ENCODE measurements at places on chromosomes 2 and 18.

GRCh38 chr2:69111076-69111475, 98.1 kb downstream of the ANTXR1 start:
- DNase-seq = no peak

GRCh38 chr2:62296034-62296831, 100.3 kb downstream of the B3GNT2 start:
- no peak for DNase-seq

DNA sequence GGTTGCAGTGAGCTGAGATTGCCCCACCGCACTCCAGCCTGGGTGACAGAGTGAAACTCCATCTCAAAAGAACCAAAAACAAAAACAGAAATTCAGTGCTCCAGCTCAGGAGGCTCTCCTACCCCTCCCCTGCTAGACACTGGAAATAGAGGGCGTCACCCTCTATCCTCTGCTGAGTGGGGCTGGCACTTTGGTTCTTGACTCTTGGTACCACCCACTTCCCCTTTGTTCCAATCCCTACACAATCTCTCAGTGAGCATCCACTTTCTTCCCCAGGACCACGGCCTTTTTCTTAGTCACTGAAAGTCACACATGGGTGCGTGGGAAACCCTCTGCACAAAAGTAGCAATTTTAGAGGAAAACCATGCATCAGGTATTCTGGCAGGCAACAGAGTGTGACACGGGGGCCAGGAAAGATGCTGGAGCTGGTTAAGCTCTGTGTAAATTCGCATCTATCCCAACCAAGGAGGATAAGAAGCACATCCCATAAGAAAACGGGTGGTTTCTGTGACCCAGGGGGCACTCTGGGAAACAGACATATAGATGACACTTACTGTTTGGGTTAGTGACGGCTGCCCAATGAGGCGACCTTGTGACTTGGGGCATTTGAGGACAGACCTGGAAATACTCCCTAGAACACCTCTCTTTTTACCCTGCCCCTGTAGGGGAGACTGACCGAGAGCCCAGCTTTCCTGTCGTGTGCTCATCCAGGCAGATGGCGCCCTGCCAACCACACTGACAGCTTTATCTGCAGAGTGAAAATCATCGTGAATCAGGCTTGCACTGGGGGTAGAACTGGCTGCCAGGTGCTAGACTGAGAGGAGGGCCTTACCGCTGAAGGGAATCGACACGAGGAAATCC, 7.7 kb downstream of the HJURP start:
- no peak for DNase-seq

DNA sequence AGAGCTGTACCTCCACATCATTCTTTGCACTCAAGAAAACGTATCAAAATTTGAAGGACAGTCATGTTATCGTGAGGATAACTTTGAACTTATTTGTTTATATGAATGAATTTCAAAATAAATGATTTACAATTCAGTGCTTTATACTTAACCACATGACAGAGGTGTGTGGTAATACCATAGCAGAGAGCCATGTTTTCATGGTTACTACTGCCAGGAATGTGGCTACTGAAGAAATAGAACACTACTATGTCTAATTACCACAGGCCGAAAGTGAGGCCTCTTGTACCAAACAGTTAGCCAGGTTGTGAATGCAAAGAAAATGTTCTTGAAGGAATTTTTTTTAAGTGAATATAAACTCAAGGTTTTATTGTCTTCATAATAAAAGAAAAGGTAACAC, 49.2 kb downstream of the AAK1 start:
- DNase-seq = no peak

DNA sequence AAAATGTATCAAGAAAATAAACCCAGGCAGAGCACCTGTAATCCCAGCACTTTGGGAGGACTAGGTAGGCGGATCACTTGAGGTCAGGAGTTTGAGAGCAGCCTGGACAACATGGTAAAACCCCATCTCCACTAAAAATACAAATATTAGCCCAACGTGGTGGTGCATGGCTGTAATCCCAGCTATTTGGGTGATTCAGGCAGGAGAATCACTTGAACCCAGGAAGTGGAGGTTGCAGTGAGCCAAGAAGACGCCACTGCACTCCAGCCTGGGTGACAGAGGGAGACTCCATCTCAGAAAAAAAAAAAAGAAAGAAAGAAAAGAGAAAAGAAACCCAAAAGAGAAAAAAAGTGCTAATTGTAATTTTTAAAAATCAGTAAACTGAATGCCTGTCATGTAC, 41.4 kb downstream of the DDX18 start:
- DNase-seq = no peak

DNA sequence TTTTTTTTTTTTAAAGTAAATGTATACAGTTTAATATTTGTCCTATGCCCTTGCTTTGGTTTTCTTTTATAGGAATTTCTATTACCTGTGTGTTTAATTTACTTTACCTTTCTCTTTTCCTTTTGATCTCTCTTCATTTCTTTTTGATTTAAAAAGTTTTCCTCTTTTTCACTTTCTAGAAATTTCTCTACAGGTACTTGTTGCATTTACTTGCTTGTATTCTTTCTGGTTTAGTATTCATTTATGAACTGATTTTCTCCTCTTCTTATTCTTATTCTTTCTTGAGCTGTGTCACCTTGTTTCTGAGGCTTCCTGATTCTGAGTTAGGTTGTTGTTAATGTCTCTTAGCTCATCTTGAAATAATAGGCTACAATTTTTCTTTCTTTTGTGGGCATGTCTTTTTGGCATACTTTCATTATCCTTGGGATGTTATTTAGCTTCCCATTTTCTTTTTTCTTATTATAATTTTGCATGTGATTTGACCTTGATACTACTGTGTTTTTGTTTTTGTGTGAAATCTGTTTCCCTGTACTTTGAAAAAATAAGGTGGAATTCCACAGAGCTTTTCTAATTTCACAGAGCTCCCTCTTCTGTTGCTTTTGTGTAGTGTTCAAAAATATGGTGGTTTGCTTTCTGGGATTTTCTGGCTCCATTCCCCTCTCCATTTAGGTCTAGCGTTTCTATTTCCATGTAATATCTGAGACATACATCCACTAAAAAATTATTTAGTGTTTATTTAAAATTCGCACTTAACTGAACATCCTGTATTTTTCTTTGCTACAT, 25.5 kb upstream of the ALMS1 start:
- DNase-seq = peak; percentile 69

GRCh38 chr2:119435953-119436297, 4.3 kb downstream of the TMEM37 start:
- no peak for DNase-seq

DNA sequence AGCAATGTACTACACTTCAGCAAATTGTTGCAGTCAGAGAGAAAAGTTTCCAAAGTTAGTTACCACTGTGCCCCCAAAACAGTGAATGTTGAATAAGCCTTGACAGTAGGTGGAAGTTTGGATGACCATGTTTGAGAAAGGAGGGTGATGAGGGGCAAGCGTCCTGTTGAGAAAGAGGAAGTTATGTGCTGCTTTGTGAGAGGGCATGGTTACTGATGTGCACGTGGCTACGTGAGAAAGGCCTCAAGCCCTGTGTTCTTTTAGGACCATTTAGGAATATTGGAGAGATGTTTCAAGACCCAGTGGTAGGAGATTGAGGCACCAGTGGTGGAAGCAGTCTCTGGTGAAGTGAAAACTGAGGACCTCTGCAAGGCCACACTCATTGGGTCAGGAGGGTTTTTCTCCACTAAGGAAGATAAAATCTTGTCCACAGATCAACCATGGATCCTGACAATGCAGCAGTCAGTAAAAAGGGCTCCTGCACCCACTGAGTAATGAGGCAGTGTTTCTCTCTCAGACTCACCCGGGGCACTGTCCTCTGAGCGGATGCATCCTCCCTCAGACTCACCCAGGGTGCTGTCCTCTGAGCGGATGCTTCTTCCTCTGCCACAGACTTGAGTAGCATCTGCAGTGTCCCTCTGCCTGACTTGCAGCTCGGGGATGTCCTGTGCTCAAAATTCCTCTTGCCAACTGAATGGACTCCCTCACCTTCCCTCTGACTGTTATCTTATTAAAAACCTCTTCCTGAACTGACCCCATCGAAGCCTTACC, 34.7 kb upstream of the ACTR3 start:
- DNase-seq = no peak

Data from NCI-H1417 (cell line).